LNCaP clone FGC (cell line): ENCODE measurements at places on chromosomes 2 and 18.

- DNase-seq, result no peak
Observed at GRCh38 chr2:49004036-49004626, 150.2 kb downstream of the FSHR start.

GRCh38 chr2:189756311-189756952, 6.2 kb downstream of the OSGEPL1 start:
- no peak for DNase-seq

GRCh38 chr2:75548036-75548573, 12.6 kb downstream of the EVA1A start:
- DNase-seq, result no peak

DNA sequence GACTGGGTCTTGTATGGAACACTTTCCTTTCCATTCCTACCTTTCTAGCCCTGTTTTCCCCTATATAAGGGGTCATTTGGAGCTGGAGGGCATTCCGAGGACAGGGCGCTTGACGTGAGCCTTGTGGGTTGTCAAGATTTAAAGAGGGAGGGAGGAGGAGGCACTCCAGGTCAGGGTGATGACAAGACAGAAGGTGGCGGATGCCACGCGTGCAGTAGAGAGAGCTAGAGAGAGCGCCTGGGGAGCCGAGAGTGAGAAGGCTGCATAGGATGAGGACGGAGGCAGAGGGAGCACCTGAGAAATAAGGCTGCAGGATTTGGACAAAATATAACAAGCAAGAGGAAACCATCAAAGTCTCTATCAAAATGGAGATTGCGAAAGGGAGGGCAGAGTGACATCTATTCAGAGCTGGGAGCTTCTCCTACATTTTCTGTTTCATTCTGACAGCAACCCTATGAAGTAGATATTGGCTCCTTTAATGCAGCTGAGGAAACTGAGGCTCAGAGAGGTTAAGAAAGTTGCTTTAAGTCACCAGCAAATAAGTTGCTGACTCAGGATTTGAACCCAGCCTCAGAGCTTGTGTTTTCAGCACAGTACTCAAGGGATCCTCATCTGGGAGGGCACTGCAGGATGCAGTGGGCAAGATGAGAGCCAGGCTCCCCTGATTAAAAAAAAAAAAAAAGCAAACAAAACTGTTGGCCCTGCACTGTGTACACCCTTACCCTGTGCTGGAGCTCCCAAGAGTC, 124.2 kb downstream of the MRO start:
- DNase-seq, result no peak
